ENCODE measurements at places on chromosomes 13 and 19.

DNA sequence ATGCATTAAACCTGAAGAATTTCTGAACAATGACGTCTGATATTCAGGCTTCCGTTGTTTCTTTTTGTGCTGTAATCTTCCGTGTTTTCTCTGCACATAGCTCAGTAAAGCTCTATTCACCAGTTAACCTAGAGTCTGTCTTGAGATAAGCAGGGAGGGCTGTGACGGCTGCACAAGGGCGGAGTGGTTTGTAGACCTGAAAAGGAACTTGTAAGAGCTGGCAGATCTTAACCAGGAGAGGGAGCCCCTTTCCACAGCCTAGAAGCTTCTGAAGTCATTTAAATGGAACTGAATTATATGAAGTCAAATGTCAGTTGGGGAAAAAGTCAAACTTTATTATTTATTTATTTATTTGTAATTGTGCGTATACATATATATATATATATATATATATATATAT, 27.5 kb downstream of the DPRX start:
- DNase-seq = no peak

GRCh38 chr19:7397687-7398086, 49.0 kb downstream of the ARHGEF18 start:
- DNase-seq = peak; percentile 58

GRCh38 chr19:5287066-5287465, 53.5 kb downstream of the PTPRS start:
- no peak for DNase-seq

GRCh38 chr19:51821921-51822320, 27.0 kb downstream of the FPR3 start:
- DNase-seq = no peak

- no peak for DNase-seq
Measured at GRCh38 chr19:16325161-16325527, 518 bp downstream of the KLF2 start.

All from HFF-Myc (cell line).